Stimulated activated memory B cell treated with anti-CD40 and anti-IgM and Interleukin-4, amounts not matched to agents 10 μg/mL and 1 μg/mL and 100 μg/mL, for 72 hours (primary cell): ENCODE measurements at places on chromosomes 11 and 22.

- ATAC-seq, result no peak
Measured at GRCh38 chr22:46696614-46697013, 41.4 kb downstream of the CERK start.

- no peak for ATAC-seq
Measured at GRCh38 chr11:105642870-105643269, 33.0 kb downstream of the GRIA4 start.

- no peak for ATAC-seq
Measured at GRCh38 chr11:1770061-1770460, 6.3 kb upstream of the CTSD start.

GRCh38 chr11:118625976-118626375, 18.6 kb downstream of the PHLDB1 start:
- no peak for ATAC-seq

GRCh38 chr11:3120071-3120792, 44.9 kb downstream of the OSBPL5 start:
- ATAC-seq, result peak; percentile 4

GRCh38 chr11:64055077-64055476, 19.3 kb downstream of the FLRT1 start:
- ATAC-seq, result no peak

GRCh38 chr11:43687120-43687791, 6.7 kb downstream of the HSD17B12 start:
- ATAC-seq, result no peak

- peak; percentile 48 for ATAC-seq
Measured at GRCh38 chr11:103326070-103326794, 217.0 kb downstream of the DYNC2H1 start.
